ENCODE measurements at places on chromosomes 1 and 21. TPM values are rescaled to one million over a fixed set of nuclear protein-coding genes. Genes with fewer than 3 reads are reported as not detected.
A peak's percentile ranks its signal among the peaks of the same experiment; 100 is the strongest.

Gene TIAM1
- 20.5 TPM for total RNA-seq

Gene DIPK1A
- 35.5 TPM for total RNA-seq

Gene EDARADD
- not detected for total RNA-seq

DNA sequence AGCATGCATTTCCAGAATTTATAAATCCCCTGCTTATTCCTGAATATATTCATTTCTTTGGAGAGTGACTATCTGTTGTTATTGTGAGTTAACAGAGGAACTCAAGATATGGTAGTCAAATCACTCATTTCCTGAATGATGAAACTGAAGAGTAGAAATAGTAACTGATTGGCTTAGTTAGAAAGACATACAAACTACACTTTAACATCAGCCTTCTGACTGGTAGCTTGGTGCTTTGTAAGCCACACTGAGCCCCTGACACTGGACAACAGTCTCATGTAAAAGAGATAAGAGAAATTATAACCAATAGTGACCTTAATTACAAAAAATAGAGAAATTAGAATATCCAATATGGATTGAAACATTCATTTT, 4.8 kb downstream of the GBP7 start:
- no peaks in the 10 kb centered on the region for H3K4me1 ChIP-seq
- no peak overlapping the region for H3K4me3 ChIP-seq
- DNase-seq = no peak
- no peak overlapping the region for H3K27ac ChIP-seq

DNA sequence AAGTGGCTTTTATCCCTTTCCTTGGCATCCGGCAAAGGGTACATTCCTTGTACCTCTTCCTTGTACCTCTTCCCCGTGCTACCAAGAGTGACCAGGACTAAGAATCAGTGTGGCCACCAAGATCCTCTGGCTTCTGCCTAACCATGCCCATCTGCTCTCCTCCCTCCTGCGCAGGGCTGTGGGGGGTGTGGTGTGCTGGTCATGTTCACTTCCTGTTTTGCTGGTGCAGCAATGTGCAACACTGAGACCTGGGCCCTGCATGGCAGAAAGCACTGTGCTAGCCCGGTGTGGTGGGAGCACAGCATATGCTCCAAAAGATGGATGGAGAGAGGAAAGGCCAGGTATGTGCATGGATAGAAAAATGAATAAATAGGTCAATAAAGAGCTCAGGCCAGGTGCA, 33.3 kb upstream of the TENT5C start:
- no peaks in the 10 kb centered on the region for H3K4me1 ChIP-seq
- no peak for DNase-seq
- no peaks in the 10 kb centered on the region for H3K27me3 ChIP-seq
- no peak overlapping the region for H3K4me3 ChIP-seq
- H3K27ac ChIP-seq = no peak overlapping the region

DNA sequence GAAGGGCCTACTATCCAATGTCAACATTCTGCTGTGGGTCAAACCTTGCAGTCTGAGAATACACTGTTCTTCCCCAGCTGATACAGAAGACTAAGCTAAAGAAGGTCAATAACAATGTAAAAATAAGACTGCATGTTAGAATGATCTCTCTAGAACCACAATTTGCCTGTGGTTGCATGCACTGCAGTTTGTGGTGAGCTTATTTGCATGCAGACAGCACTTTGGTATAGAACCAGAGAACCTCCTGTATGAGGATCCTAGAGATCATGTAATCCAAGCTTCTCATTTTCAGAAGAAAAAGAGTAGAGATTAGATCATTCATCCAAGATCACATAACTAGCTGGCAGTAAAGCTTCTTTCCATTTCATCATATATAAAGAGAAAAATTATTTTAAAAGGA, 15.8 kb downstream of the SYNJ1 start:
- H3K4me3 ChIP-seq = no peak overlapping the region
- no peak for DNase-seq
- H3K27ac ChIP-seq = no peak overlapping the region
- H3K27me3 ChIP-seq = no peaks in the 10 kb centered on the region
- no peaks in the 10 kb centered on the region for H3K4me1 ChIP-seq
- H3K36me3 ChIP-seq = no peaks in the 10 kb centered on the region

- H3K27ac ChIP-seq = no peak overlapping the region
- no peak overlapping the region for H3K4me3 ChIP-seq
- H3K4me1 ChIP-seq = no peaks in the 10 kb centered on the region
Observed at GRCh38 chr1:160166166-160166868, 14.9 kb downstream of the ATP1A4 start.

- peak overlapping the region; percentile 61 for H3K27ac ChIP-seq
- H3K36me3 ChIP-seq = no peaks in the 10 kb centered on the region
- peaks cover 72% of the 10 kb centered on the region for H3K4me1 ChIP-seq
- no peaks in the 10 kb centered on the region for H3K27me3 ChIP-seq
- no peak overlapping the region for H3K4me3 ChIP-seq
Observed at GRCh38 chr1:164846731-164847691, 288.0 kb downstream of the PBX1 start.

DNA sequence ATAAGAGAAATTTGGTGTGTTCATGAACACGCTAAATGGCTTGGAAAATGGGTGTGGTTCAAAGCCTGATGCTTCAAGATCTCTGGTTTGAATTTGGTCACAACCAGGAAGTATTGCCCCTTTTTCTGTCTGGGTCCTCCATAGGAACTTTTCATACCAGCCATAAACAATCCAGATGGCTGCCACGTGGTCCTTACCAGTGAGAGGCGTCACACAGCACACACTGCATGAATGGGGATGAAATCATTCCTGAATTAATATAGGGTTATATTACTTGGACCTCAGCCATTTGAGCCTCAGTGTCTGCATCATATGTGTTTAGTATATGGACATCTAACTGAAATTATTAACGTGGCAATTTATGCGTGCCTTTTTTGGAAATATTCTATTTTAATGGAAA, 64.0 kb downstream of the PRRX1 start:
- H3K4me3 ChIP-seq = no peak overlapping the region
- H3K36me3 ChIP-seq = no peaks in the 10 kb centered on the region
- no peaks in the 10 kb centered on the region for H3K4me1 ChIP-seq
- no peak for DNase-seq

- H3K4me3 ChIP-seq = no peak overlapping the region
- no peak overlapping the region for H3K27ac ChIP-seq
- H3K4me1 ChIP-seq = no peaks in the 10 kb centered on the region
- H3K36me3 ChIP-seq = no peaks in the 10 kb centered on the region
- no peak for DNase-seq
Observed at GRCh38 chr1:185433667-185434066, 116.6 kb upstream of the IVNS1ABP start.

- H3K36me3 ChIP-seq = no peaks in the 10 kb centered on the region
- no peak for DNase-seq
- H3K4me3 ChIP-seq = no peak overlapping the region
- H3K27ac ChIP-seq = no peak overlapping the region
- H3K4me1 ChIP-seq = no peaks in the 10 kb centered on the region
Observed at GRCh38 chr1:211198880-211199279, 60.3 kb upstream of the RCOR3 start.

GRCh38 chr1:25054526-25055323, 124.6 kb upstream of the RUNX3 start:
- no peak overlapping the region for H3K27ac ChIP-seq
- H3K4me3 ChIP-seq = no peak overlapping the region
- DNase-seq = no peak
- no peaks in the 10 kb centered on the region for H3K4me1 ChIP-seq
- peaks cover 26% of the 10 kb centered on the region for H3K27me3 ChIP-seq
- no peaks in the 10 kb centered on the region for H3K36me3 ChIP-seq
